SK-N-MC (cell line): ENCODE measurements at places on chromosomes 2 and 18.

DNA sequence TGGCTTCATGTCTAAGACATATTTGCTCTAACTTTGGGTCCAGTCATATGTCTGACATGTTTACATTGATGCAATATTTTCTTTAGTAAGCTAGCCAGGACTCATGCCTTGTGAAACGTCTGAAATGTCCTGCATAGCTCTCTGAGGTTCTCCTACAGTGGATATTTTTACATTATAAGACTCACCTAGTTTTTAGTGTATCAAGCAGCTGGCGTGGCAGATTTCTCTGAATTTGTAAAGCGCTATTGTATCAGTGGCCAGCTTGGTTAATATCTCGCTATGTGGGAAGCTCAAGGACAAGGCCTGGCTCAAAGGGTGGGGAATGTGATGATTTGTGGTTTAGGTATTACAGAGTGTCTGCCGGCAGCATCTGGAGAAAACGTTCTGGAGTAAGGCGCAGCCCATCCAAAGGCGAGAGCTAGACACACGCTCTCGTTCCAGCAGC lies 164.3 kb downstream of the LTBP1 start:
- DNase-seq: no peak

- peak; percentile 94 for DNase-seq
Measured at GRCh38 chr2:69154106-69154505, 141.1 kb downstream of the ANTXR1 start.

DNA sequence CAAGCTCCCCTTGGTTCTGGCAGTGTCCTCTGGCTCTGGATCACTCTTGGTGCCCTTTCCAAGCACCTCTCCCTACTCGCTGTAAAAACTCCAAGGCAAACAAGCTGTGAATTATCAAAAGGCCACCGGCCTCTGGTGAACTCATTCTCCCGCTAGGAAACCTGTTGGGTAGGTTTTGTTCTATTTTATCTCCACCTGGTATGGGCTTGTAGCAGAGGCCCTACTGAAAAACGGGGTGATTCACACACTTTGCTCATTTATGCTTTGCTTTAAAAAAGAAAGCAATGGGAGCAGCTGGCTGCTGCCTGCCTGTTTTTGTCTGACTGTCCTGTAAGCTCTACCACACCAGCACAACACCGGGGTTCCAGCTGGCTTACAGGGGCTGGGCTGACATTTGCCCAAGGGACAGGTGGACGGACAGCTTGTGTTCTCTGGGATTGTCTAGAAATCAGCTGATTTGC lies 56.8 kb downstream of the SH3BP4 start:
- DNase-seq: no peak

GRCh38 chr2:16482460-16482859 lies 183.2 kb downstream of the CYRIA start:
- DNase-seq: no peak
